ENCODE measurements at places on chromosomes 16 and 17.

DNA sequence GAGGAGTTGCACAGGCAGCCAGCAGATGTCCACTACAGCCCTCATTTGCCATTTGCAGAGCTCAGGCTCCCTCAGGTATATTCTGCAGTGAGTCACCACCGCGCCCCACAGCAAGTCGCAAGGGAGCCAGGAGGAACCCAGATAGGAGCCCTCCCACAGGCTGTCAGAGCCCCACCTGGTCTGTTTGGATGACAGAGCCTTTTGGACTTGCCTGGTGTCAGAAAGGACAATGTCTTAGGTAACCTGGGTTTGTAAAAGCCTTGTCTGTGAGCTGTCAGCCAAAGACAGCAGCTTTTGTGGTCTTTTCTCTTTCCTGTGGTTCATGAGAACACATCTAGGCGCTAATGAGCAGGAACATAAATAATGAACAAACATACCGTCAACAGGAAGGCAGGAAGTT is 70.9 kb downstream of the GNAO1 start:
- DNase-seq, result peak; percentile 22

DNA sequence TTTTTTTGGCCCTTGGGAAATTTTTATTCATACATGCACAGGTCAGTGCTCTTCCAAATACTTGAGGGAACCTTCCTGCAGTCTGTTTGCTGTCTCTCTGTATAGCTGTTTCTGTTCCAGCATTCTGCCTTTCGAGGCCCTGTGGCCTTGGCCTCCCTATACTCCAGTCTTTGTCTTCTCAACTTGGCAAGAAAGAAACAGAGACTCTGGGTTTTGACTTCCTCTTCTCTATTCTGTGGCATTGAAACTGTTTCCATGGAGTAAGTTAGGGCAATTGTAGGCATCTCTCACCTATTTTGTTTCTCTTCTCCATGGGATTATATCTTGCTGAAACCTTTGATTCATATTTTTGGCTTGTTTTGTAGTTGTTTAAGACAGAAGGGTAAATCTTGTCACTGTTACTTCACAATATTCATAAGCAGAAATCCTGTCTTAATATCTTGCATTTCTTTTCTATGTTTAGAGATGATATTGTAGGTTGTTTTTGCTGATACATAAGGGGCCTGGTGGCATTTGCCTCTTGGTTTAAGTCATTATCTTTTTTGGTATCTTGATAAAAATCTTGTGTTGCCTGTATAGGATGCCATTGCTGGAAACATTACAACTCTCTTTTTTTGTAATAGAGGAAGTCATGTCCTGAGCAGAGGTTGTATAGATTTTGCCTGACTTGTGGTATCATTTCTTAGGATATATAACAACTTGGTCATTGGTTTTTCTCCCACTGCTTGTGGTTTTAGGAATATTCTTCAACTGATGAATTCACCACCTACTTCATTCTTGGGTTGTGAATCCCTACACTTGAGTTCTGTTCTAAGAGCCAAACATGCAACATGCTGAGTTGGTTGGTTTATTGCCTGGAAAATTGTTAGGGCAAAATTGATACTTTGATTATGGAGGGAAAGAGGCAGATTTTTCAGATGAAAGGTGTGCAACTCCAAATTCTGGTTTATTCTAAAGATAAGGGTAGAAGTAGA is 168.6 kb downstream of the FTO start:
- DNase-seq, result no peak

- no peak for DNase-seq
These were observed 3.2 kb downstream of the MPP3 start for GRCh38 chr17:43829738-43830137.

DNA sequence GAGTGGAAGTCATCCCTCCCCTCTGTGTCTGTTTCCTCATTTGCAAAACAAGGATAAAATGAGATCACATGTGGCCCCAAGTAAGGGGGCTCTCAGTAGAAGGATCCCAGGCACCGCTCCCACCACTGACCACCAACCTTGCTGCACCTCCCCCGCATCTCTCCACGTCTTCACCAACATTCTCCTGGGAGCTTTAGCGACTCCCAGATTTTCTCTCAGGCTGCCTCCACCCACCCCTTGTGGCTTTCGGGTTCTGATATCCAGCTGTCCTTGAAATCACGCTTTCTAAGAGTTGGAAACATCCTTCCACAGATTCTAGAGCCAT is 16.4 kb upstream of the NTN1 start:
- DNase-seq, result no peak

GRCh38 chr16:82835487-82836155 is 208.9 kb downstream of the CDH13 start:
- DNase-seq, result no peak

DNA sequence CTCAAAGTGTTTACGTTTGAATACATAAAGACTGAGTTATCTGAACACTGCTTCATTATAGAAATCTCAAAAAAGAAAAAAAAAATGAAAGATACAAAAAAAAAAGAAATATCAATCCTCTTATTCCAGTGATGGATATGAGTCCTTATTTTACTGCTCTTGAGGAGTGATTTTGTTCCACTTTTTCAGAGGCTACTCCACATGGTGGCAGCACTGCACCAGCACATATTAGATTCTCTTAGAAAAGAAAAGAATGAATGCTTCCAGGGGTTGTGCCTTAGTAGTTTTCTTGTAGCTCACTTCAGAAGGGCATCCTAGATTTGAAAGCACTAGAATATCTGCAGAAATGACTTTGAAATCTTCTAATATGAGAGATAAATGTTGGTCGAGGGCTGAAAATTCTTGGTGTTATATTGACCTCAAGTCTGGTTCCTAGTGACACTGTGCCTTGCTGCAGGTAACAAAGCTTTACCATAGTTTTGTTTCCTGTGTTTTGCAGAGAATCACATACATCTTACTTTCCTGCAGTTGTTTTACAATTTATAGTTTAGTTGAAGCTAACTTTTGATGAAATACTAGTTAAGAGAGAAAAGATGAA is 25.9 kb downstream of the AP2B1 start:
- DNase-seq, result peak; percentile 23
